Activated T-cell treated with anti-CD3 and anti-CD28 coated beads, Interleukin-2, amount 50 U/mL, for 1 hour (primary cell): ENCODE measurements at places on chromosomes 2 and 18.

DNA sequence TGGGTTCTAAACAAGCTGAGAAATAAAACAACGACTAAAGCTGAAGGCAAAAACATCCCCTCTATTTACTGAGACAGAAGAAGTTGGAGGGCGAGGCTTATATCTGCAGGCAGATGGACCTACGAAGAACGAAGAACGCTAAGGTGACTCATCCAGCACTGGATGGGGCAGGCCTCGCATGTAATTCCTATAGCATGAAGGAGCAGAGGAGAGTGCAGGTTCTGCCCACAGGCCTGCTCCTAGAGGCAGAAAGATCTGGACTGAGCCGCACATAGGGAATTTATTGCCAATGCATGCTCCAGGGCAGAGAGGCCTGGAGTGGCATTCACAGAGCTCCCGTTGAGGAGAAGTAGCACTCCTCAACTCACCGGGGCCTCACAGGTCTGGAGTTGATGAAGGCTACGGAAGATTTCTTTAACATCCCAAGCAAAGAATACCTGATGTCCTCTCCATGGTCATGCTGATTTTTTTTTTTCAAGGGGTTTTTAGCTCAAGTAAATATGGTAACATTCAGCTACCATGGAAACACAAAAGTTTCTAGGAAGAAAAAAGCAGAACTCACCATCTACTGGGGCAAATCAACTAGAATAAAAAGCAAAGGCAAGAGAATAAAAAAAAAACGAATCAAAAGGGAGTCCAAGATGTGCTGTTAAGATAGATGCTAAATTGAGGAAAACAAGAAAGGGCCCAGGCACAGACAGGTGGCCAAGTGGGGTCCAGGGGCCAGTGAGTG is 10.4 kb upstream of the METTL21A start:
- DNase-seq = no peak

DNA sequence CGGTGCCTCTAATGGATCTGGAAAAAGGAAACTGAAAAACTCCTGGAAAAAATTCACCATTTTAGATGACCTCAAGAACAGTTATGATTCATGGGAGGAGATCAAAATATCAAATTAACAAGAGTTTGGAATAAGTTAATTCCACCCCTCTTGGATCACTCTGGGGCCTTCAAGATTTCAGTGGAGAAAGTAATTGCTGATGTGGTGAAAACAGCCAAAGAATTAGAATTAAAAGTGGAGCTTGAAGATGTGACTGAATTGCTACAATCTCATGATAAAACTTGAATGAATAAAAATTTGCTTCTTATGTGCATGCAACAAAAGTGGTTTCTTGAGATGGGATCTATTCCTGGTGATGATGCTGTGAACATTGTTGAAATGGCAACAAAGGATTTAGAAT is 974.4 kb upstream of the GYPC start:
- DNase-seq = no peak

DNA sequence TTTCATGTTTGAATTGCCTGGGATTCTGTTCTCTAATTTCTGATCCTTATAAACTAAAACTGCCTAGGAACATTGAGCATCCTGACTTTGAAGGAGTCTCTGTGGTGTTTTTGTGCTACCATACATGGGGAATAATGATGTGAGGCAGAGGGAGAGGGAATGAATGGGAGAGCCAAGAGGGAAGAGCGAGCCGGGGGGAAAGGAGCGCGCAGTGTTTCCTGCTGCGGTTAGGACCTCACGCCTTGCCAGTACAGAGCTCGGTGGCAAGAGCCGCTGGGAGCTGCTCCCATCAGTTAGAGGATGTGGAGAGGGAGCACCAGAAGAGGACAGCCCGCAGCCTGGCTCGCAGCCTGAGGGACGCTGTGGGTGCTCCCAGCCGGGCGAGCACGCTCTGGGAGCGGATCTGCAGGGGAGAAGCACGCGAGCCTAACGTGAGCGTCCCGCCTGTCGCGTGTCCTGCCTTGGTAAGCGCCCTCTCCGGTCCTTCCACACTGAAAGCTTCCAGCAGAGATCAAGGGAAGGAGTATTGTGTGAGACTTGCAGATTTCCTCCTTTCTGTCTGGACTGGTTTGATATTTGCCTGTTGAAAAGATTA is 114.7 kb downstream of the FAM210A start:
- no peak for DNase-seq

GRCh38 chr2:158134655-158135054 is 33.0 kb downstream of the UPP2 start:
- DNase-seq = no peak

DNA sequence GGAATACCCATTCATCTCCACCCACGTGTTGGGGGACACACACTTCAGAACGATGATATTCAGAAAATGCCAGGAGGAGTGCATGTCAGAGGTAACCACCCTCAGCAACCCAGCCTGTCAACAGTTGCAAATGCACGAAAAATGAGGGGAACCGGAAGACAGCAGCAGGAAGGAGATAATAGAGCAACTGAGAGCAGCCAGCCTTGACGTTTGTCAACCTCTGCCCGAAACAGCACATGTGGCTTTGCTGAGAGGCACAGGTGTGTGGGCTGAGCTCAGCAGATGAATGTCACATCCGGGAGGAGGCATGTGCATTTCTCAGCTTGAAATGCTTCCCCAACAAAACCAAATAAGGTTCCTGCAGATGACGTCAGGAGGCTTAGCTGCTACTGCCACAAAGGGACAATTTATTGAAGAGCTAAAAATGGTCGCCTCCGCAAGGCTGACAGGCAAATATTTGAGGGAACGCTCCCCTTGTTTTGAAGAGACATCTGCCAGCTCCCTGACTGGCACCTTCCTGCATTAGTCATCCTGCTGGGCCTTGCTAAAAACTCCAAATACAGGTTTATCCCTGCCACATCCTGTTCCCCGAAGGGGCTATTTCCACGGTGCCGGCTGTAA is 419.0 kb downstream of the NBAS start:
- peak; percentile 48 for DNase-seq

- no peak for DNase-seq
Measured at GRCh38 chr2:20647738-20648137, 3.2 kb downstream of the HS1BP3 start.

DNA sequence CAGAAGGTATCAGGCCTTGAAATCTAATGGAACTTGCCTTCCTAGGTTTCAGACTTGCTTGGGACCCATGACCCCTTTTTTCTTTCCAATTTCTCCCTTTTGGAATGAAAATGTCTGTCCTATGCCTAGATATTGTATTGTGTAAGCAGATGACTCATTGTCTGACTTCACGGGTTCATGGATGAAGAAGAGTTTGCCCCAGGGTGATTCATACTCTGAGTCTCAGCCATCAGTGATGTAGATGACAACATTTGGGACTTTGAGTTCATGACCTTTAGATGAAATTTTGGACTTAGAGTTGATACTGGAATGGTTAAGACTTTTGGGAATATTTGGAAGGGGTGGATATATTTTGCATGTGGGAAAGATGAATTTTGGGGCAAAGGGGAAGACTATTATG is 11.2 kb upstream of the SCYGR5 start:
- no peak for DNase-seq

DNA sequence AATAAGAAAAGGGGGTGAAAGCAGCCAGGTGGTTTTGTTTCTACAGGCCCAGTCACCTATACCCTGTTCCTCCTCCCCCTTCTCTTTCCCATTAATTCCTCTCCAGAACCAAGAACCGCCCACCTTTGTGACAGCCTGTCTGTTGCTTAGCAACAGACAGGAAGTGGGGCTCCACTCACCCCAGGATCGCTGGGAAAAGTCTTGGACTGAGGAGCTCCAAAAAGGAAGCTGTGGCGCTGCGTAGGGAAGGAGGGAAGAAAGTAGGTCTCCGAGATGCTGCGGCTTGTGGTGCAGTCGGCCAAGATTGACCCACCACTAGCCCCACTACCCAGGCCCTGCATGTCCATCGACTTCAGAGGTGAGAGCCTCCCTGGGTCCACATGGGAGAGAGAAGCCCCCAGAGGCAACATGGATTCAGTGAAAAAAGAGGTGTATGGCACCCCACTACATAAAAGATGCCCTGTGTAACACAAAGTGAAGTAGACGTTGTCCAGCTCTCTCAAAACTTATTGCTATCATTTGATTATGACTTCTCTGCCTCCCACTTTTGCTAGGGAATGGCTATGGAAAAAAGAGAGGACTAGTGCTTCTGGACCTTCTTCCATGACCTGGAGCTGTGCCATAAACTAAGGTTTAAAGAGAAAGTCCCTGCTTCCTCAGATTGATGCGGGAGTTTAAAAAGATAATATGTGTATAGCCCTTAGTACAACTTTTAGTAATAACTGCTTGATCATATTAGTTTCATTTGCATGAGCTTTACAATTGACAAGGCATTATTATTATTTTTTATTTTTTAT is at the start of gene FER1L5:
Gene FER1L5 (plus strand): TSS at position 201 of the 797 bp plus-strand sequence. CDS start 73 bp downstream, at position 274.
- DNase-seq = no peak

GRCh38 chr2:128324897-128325410 is 6.3 kb upstream of the HS6ST1 start:
- DNase-seq = no peak

GRCh38 chr2:26483027-26483326 is 5.1 kb upstream of the OTOF start:
- DNase-seq = no peak

DNA sequence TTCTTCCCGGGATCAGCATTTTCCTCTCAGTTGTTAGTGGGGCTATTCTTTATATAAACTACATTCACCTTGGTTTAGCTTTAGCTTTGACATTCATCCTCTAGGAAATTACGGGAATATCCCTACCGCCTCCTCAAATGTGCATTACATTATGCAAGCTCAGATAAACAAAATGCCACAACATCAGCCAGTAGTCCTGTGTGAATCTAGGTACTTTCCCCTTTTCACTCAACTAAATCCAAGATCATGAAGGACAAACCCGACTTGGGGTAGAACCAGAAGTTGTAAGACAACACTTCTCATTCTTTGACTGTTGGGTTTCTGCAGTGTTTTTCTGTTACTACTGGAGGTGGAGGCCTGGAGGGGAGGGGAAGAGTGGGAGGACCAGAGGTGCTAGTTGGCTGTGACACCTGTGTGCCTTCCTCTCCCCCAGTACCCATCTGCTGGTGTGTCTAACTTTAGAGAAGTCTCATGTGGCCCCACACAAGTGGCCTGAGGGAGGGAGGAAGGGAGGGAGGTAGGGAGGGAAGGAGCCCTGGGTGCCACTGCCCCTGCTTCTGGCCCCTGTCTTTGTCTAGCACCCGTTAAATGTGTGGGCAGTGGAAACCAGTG is 84.8 kb upstream of the BCL2L11 start:
- DNase-seq = no peak

DNA sequence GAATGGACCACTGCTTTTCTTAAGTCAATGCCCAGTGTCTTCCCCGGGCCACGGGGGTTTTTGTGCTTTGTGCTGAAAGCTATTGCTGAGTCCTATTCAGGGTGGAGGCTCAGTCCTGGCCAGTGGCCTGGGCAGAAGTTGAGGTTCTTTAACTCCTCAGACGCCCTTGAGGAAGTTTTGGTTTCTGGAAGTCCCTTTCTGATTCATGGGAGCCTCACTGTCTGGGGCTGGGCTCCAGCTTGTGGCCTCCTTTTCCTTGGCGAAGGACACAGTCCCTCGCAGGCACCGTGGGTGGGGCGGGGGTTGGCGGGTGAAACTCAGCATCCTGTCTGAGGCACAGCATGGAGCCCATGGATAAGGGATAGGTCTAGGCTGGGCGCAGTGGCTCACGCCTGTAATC is 465.2 kb upstream of the HS6ST1 start:
- DNase-seq = no peak

- no peak for DNase-seq
Measured at GRCh38 chr2:46498681-46499080, 19.3 kb downstream of the TMEM247 start.

- DNase-seq = peak; percentile 40
Measured at GRCh38 chr2:36965751-36966369, 476 bp downstream of the STRN start.

DNA sequence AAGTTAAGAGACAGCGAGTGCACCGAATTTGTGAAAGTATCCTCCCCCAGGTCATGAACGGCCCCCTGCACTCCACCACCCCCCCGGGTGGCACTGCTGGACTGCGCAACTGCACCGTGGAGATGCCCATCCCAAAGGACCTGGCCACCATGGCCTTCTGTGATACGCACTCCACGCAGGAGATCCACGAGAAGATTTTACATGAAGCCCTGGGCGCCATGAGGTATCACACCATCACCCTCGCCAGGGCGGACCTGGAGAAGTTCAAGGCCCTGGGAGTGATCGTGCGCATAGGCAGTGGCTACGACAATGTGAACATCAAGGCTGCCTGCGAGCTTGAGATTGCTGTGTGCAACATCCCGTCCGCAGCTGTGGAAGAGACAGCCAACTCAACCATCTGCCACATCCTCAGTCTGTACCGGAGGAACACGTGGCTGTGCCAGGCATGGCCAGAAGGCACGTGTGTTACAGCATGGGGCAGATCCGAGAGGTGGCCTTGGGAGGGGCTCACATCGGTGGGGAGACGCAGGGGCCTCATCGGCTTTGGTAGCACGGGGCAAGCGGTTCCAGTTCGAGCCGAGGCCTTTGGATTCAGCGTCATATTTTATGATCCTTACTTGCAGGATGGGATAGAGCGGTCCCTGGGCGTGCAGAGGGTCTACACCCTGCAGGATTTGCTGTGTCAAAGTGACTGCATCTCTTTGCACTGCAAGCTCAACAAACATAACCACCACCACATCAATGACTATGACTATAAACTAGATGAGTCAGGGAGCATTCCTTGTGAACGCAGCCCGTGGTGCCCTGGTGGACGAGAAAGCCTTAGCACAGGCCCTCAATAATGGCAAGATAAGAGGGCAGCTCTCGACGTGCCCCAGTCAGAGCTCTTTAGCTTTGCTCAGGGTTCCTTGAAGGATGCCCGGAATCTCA is 290.8 kb upstream of the MC4R start:
- no peak for DNase-seq

GRCh38 chr2:240645346-240645745 is 20.1 kb downstream of the GPR35 start:
- DNase-seq = no peak

DNA sequence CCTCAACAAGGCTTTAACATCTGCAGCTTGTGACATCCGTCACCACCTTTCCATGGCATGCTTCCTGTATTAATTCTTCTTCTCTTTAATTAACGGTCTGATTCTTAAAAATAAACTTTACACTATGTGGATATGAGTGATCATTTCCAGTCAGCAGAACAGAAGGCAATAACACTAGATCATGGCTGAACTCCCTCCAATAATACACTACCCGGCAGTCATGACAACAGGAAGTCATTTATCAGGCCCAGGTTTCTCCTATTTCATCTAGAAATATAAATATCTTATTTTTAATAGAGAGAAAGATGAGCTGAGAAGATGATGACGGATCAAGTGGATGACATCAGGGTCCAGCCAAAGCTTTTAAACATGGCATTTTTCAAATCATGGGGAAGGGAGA is 792.2 kb downstream of the SLC4A3 start:
- no peak for DNase-seq
